Retina (tissue), 1 donor: ENCODE measurements at places on chromosomes 1 and 21.

- peak; percentile 86 for DNase-seq
Observed at GRCh38 chr1:204151552-204152309, at the start of gene ETNK2. ETNK2 (minus strand) TSS chr1:204152044; CDS start chr1:204151852, 192 bp downstream.

DNA sequence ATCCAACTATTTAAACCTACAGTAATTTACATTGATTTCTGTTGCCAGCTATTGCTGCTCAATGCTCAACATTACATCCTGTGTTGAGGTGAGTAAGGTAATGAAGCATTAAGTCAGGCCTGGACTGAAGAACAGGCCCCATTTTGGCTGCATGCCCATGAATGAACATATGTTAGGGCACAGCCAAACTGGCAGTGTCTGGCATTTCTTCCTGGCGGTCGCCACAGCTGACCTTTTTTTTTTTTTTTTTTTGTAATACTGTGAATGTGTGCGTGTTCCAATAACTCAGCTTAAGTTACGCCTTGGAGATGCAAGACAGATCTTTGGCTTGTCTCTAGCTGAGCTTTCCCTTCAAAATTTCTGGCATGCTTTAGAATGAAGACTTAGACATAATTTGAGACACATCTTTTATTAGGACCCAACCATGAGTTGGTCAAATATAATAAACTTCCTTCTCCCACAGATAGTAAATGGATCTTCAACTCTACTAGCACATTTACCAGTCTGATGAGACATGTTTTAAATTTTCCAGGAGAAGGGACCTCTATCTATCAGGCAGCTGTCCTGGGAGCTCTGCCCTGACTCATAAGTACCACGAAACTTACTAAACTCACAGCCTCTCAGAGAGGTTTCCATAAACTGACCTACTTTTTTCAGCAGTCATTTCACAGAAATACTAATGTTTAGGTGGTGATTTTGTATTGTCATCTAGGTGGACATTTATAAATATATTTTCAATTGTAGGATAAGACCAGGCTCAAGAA lies 341.1 kb upstream of the RUNX1 start:
- no peak for DNase-seq

DNA sequence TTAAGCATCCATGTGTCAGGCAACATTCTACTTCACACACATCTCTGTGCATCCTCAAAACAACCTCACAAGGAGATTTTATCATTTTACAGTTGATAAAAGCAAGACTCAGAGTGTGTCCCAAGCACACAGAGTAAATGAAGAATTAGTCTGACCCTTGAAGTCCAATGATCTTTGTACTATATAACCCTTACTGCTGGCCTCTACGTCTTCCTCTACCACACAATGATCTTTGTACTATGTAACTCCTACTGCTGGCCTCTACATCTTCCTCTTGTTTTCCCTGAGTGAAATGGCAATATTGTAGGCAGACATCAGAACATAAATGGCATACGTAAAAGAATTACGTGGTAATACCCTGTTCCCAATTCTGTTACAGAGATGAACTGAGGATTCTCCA lies 55.3 kb downstream of the AHCTF1 start:
- DNase-seq: no peak

DNA sequence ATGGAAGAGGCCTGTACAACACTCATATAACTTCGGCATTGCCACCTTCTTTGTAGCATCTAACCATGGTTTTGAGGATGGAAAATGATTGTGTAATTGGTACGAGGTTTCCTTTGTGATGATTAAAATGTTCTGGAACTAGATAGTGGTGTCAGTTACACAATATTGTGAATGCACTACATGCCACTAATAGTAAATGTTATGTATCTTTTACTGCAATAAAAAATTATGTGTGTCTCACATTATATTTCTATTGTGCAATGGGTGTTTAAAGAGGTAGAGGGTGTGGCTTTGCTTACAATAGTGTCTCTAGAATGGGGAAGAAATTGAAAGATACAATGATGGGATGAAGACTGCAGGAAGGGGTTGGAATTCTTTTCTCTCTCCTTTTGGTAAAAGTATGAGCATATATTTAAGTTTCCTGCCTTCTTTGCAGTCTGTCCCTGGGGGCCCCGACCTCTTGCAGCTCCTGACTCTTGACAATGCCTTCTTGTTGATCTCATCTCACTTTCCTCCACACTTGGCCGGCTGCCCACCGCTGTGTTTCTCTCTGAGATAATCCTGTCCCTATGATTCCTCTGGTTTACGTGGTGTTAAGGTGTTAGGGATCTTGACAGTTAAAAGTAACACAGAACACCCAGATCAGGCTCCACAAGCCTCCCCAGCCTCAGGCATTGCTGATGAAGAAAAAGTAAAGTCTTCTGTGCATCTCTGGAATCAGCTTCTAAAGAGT lies 39.3 kb downstream of the MTARC1 start:
- no peak for DNase-seq

GRCh38 chr1:17895986-17896385 lies 140.9 kb downstream of the ACTL8 start:
- DNase-seq: no peak

DNA sequence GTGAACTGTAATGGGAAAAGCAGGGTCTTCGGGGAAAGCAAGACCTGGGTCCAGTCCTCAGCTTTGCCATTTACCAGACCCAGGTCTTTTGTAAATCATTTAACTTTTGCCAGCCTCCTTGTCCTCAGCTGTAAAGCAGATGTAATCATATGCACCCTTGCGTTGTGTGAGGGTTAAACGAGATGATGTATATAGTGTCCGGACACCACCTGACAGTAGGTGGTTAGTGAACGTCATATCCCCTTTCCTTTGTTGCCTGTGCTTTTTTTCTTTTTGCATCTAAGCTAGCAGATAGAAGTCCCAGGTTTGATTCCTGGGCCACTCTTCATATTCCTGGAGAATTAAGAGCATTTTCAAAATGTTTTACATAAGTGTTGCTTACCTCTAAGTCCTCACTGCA lies 28.5 kb downstream of the IL12RB2 start:
- no peak for DNase-seq

DNA sequence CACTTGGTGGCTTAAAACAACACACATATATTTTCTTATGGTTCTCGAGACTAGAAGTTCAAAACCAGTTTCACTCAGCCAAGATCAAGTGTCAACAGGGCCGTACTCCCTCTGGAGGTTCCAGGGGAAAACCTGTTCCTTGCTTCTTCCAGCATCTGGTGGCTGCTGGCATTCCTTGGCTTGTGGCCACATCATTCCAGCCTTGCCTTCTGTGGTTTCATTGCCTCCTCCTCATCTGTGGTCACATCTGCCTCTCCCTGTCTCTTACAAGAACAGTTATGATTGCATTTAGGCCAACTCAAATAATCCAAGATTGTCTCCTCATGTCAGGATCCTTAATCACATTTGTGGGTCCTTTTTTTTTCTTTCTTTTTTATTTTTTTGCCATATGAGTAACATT lies 240.7 kb upstream of the HOOK1 start:
- DNase-seq: no peak

- no peak for DNase-seq
Observed at GRCh38 chr1:37399205-37399604, 75.2 kb upstream of the ZC3H12A start.

- DNase-seq: no peak
Observed at GRCh38 chr1:247131236-247131635, 27.1 kb upstream of the ZNF669 start.

GRCh38 chr1:15953294-15953771 lies 22.6 kb downstream of the ZBTB17 start:
- DNase-seq: no peak

GRCh38 chr1:224068458-224069072 lies 45.3 kb upstream of the FBXO28 start:
- DNase-seq: no peak

DNA sequence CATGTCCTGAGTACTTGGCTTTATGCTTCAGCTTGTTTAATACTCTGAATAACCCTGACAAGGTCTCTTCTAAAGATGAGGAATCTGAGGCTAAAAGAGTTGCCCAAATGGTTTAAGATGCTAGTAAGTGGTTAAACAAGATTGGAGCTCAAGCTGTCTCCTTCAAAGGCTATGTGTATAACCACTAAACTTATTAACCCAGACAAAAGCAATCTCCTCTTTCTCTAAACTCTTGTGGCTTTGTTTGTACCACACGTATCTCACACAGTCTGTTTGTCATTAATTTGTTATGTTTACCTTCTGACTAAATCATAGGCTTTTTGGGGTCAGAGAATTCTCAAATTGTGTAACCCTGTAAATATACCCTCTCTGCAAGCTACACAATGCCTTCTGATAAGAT lies 89.9 kb downstream of the HMCN1 start:
- DNase-seq: no peak

DNA sequence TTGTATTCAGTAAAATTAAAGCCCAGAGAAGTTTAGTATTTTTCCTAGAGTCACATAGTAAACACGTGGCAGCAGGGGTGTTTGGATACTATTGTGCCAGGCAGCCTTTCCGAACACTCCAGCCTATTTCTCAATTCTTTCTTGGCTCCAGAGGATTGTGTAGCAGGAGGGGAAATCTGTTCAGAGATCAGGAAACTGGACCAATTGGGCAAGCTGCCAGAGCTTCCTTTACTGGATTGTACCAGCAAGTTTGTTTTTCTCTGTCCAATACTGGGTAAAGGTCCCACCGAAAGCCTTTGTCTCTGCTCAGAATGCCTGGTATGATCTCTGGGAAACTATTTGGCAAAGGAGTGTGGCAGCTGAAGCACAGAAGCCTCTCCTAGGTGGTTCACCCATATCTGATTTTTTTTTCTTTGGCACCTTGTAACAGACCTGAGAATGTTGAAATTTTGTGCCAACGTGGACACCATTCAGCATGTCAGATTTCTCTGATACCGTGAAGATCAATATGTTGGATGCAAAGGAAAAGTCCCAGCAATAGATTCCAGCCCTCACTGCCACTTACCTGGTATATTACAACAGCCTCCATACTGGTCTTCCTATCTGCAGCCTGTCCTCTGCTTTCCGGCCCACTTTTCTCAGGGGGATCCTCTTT lies 126.2 kb downstream of the FGGY start:
- DNase-seq: no peak

- DNase-seq: no peak
Observed at GRCh38 chr1:200653022-200653462, 16.7 kb downstream of the DDX59 start.

- DNase-seq: no peak
Observed at GRCh38 chr1:33377013-33377412, 53.9 kb downstream of the PHC2 start.

GRCh38 chr1:179003512-179004066 lies 22.1 kb upstream of the FAM20B start:
- DNase-seq: no peak

DNA sequence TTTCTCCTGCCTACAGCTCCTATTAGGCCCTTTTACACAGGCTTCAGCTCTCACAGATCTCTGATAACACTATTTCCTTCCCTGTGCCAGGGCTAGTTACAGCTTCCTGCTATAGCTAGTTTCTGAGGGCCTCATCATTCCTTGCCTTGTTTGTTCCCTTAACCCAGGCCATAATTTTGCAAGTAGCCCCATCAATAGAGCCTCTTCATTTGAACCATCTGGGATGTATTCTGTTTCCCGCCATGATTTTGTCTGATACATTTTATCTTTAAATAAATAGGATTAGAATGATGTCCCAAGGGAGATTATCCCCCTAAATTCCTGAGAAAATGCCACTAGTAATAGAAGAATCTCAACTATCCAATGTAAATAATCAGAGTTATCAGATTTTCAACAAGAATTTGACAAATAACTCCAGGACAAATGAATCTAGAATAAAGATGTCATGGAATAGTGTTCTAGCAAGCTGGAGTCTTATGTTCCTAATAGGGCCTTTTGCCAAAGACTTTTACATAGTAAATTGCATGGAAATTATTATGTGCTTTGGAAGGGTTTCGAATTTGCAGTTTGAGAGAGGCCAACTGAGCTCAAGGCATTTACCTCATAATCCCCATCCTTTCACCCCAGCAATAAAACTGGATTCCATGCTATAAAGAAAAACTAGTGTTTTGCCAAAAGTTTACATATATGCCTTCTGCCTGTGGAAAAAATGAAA lies 16.1 kb downstream of the IFT25 start:
- no peak for DNase-seq

- DNase-seq: peak; percentile 72
Observed at GRCh38 chr1:27858072-27858948, 14.0 kb upstream of the THEMIS2 start.

- no peak for DNase-seq
Observed at GRCh38 chr1:3743421-3743820, 8.8 kb upstream of the CCDC27 start.

GRCh38 chr1:206461602-206462455 lies 8.4 kb upstream of the IKBKE start:
- peak; percentile 66 for DNase-seq

- DNase-seq: no peak
Observed at GRCh38 chr21:38780879-38781278, 24.9 kb upstream of the ETS2 start.

- no peak for DNase-seq
Observed at GRCh38 chr1:200779326-200779725, 40.6 kb downstream of the CAMSAP2 start.

DNA sequence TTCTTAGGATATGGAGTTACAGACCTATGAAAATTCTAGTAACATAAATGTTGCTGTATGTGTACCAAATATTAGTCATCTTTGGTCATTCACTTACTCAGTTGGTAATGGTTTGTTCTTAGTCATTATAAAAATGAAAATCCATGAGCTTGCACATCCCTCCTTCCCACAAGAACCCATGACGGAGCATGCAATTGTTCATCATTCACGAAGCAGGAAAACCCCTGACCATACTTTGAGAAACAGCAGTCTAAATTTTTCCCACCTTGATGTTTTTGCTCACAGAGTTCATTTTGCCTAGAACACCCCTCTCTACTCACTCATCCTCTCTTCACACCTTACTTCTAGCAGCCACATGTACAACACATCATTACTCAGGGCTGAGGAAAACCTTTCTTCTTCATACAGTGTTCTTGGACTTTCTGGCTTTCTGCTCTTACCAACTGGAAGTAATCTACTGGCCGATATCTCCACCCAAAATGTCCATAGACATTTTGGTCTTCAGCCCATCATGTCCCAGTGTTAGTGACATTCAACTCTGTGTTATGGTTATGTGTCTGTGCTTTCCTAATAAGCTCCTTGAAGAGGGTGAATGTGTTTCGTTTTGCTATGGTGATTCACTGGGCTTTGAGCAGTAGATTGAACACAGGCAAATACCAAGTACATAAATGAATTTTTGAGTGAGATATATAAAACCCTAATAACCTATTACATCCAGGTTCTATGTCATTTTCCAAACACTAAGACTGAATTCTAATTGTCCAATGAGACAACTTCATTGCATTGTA lies 189.9 kb downstream of the ZC3H11B start:
- no peak for DNase-seq

DNA sequence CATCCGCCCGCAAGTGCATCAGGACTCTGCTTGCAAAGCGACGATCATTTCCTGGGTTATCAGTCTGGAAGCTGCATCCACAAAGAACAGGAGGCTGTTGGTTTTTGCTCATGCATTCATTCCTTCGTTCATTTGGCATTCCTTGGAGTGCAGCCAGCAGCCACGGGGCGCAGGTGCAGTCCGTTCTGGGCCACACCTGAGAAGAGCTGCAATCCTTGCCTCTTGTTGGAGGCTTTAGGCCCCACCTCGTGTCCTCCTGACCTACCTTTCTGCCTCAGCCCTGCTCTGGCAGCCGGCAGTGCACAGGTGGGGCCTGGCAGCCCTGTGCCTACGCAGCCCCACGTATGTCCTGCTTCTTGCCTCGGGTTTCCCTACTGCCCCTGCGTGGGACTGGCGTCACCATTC lies 19.6 kb upstream of the C2CD2 start:
- no peak for DNase-seq
